ENCODE measurements at places on chromosomes 5 and 9. TPM values are rescaled to one million over a fixed set of nuclear protein-coding genes. Genes with fewer than 3 reads are reported as not detected.
A peak's percentile ranks its signal among the peaks of the same experiment; 100 is the strongest.

DNA sequence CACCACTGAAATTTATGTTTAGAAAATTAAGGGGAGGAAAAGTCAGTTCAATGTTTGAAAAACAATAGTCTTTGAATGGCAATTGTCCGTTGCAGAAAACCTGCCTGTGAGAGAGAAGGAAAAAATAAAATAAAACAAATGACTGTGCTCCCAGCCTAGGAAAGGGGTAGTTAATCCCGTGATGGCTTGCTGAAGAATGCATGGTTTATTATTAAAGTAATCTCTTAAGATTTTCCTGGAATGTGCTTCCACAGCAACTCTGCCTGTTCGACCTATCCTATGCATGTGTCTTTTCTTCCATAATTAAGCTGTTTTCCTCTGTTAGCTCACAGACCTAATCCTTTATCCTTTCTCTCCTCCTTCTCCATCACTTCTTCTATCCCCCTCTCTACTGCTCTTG is 2.4 kb upstream of the DAB2 start:
- DNase-seq: no peak

DNA sequence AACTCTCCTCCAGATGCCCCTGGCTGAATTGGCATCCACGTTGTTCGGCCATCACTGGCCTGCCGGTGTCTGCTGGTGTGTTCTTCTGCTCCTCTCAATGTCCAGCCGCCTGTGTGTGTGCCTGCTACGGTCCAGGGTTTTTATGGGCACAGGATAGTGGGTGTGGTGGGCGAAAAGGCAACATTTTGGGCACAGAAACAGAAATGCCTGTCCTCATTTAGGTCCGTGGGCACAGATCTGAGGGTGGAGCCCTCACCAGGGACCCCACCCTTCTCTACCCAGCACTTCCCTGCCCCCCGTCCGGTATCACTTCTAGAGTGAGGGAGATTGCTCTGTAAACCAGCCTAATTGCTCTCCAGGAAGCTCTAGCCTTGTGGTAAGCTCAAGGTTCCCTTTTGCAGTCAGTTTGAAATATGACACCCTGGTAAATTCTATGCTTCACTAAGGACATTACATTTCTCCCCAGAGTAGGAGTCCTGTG is 410.1 kb downstream of the MAT2B start:
- DNase-seq: peak; percentile 10

DNA sequence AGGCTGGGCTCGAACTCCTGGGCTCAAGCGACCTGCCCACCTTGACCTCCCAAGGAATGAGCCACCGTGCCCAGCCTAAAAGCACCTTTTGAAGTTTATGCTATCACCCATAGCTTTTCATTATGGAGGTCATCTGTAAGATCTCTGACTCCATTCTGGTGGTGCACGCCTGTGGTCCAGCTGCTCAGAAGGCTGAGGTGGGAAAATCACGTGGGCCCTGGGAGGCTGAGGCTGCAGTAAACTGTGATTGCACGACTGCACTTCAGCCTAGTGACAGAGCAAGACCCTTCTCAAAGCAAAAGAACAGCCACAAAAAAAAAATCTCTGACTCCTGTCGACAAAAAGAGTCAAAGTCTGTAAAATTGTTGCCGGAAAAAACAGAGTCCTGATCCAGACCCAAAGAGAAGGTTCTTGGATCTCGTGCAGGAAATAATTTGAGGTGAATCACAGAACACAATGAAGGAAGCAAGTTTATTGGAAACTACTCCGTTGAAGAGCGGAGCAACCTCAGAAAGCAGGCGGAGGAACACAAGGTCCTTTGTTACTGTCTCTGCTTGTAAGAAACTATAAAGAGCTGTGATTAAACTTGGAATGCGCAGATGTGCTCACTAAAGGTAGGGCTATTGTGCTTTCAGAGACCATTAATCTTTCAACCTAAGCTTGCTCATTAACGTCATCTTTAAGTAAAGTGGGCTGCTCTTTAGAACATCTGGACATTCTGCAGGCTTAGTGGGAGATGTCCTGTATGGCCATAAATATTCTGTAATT is 2.0 kb upstream of the HAUS6 start:
- peak; percentile 33 for DNase-seq

DNA sequence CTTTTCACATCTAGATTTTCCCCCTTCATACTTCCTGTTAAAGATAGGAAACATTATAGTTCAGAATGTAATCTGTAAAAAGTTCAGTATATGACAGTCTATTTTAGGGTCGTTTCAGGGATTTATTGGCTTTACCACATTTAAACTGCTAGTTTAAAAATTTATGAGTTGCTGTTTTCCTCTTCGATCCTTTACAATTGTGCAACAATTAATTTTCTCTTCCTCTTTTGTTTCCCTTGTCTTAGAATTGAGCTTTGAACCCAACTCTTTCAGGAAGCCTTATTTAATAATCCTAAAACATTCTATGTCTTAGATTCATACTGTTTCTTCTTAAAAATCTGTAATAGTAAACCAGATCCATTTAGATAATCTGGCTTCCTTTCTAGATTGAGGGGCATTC is 16.4 kb downstream of the ZSWIM6 start:
- no peak for DNase-seq

DNA sequence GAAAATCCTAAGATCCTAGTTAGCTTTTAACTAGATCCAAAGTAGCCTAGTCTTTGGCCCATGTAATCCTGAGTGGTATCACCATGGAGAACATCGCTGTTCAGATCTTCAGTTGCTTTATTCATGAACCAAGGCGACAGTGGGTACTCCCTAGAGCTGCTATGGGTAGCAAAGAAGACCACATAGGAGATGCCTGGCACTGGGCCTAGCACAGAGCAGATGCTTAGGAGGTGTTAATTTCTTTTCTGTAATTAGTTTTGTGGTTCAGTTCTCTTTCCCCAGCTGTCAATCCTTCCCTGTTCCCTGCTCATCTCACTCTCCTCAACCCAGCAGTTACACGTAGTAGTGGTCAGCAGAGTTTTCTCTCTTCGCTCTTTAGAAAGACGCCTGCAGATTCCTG is 9.3 kb downstream of the CAST start:
- no peak for DNase-seq

GRCh38 chr5:82319192-82319591 is 41.0 kb upstream of the RPS23 start:
- no peak for DNase-seq

DNA sequence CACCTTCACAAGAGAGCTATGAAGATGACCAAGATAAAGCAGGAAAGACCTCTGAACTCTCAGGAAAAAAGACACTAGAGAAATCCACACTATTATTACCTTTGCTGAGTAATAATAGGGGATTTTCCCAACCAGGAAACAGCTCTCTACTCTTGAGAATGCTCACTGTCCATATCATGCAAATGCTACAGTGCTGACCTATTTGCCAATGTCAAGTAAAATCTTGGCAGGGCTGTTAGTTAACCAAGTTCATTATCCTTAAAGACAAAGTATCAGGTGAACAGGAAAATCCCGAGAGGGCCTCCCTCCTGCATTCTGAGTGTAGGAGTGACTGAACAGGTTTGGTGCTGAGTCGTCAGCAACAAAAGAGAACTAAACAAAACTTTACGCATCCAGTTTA is 306.6 kb downstream of the ACTL7B start:
- no peak for DNase-seq

GRCh38 chr5:119417891-119418605 is 34.2 kb upstream of the HSD17B4 start:
- DNase-seq: no peak

GRCh38 chr5:87313216-87313615 is 45.5 kb downstream of the RASA1 start:
- no peak for DNase-seq

GRCh38 chr9:34575862-34576596 is 13.5 kb downstream of the CNTFR start:
- DNase-seq: no peak

DNA sequence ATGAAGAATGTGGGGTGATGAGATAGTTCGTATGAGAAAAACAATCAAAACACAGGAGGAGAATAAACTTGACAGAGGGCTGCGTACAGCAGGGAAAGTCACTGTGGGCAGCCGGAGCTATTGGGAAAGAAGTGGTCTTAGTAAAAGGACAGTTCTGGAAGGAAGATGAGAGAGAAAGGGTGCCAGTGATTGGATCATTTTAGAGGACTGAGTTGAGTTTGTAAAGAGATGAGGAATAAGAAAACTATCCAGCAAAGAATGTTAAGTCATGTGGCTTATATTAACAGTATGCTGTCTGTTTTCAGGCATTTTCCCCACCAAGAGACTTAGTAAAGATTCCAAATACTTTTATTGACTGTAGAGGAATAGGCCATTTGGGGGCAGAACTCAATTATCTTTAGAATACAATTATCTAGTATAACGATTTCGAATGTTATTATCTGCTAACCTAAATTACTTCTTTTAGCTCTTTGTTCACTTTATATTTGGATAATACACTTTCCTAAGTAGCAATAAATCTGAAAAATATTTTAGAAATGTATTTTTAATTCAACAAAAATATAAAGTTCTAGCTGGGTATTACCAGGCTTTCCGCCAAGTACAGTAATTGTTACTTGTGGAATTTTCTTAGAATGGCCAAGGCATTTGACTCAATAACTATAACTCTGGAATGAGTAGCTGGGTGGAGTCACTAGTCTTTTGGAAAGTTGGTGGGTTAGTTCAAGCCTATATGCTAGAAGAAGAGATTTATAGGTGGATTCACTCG is 15.5 kb upstream of the LOX start:
- DNase-seq: no peak

DNA sequence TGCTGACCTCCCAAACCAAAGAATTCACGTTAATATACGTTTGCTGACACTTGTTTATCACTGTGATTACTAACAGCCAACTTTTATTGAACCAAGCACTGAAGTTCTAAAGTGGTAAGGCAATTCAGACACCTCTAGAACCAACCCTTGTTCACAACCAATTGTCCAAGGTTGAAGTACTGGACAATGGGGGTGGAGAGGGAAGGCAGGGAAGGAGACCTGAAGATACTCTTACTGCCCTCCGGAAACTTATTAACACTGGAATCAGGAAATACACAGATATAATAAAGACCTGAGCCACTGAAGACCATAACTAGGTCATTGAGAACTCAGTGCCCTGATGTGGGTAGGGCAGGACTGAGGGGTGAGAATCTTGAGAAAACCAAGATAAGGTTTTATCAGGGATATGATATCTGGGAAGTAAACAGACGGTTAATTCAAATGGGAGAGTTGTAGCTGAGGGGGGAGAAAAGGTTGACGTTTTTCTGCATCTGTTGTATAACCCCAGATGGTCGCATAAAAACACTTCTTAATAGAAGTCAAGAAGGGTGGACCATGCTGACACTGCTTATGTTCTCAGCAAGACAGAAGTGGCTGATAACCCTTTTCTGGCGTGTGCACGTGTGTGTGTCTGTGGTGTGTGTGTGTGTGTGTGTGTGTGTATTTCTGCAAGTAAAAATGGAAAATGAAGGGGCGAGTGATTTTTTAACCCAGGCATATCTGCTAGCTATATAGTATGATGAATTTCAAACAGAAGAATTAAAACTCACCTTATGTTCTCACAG is 125.9 kb downstream of the LHFPL2 start:
- no peak for DNase-seq

GRCh38 chr5:75042522-75042921 is 9.8 kb downstream of the GCNT4 start:
- no peak for DNase-seq

GRCh38 chr5:67268231-67269021 is 71.8 kb upstream of the CD180 start:
- peak; percentile 85 for DNase-seq

SIGMAR1 gene
- polyA plus RNA-seq: 47.0 TPM

DNA sequence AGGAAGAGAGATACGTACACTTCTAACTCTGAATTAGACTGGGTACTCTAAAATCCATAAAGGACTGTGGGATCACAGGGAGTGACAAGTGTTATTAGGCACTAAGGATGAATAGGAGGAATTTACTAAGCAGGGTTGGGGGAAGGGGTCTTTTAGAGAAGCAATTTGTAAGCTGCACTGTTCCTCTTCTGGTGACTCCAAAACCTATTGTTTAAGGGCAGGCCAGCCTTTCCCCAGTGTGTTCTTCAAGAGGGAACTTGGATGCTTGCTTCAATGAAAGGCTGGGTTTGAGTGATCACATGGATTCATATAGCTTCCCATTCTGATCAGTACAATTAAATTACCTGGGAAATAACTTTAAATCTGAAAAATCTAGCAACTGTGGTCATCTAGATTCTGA is 71.8 kb downstream of the STX17 start:
- DNase-seq: no peak

DNA sequence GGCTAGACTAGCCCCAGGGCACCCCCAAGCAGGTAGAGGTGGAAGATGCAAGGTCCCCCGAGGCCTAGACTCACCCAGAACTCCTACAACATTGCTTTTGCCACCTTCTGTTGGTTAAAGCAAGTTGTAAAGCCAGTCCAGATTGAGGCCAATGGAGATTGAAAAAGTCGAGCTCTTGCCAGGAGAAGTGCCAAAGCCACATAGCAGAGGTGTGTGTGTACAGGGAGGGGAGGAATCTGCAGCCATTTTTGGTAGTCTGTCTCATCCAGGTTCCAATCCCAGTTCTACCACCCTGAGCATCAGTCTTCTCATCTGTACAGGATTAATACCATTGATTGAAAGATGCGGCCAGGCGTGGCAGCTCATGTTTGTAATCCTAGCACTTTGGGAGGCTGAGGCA is 12.3 kb upstream of the URM1 start:
- no peak for DNase-seq

TNFSF15 gene
- 3.5 TPM for polyA plus RNA-seq

SEMA6A gene
- polyA plus RNA-seq: 47.0 TPM

- DNase-seq: no peak
These were observed 21.7 kb upstream of the LCP2 start for GRCh38 chr5:170319301-170319700.

- DNase-seq: no peak
These were observed 75.9 kb downstream of the RAD23B start for GRCh38 chr9:107358986-107359385.

DBH gene
- 0.62 TPM for polyA plus RNA-seq

DNA sequence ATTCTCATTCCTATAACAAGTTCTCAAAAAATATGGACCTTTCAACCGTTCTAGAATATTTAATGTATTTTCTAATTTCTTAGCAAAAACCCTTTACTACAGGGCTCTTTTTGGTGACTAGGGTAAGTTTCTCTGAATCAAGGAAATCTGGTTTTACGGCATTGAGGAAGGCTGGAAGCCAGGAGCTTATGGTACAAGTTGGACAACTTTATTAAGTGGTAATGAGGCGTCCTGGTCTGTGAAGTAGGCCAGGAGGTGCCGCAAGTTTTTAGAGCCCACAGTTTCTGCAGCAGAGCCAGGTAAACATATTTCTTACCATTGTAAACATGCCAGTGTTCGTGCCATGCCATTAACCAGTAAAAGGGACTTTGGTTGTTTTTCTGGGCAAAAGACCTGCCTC is 14.6 kb upstream of the C1QTNF3 start:
- DNase-seq: no peak

- no peak for DNase-seq
These were observed 13.0 kb downstream of the SUB1 start for GRCh38 chr5:32598260-32598937.

DNA sequence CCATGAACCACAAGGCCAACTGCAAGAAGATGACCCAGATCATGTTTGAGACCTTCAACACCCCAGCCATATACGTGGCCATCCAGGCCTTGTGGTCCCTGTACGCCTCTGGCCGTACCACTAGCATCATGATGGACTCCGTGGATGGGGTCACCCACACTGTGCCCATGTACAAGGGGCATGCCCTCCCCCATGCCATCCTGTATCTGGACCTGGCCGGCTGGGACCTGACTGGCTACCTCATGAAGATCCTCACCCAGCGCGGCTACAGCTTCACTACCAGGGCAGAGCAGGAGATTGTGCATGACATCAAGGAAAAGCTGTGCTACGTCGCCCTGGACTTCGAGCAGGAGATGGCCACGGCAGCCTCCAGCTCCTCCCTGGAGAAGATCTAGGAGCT is 153.7 kb downstream of the CAVIN4 start:
- DNase-seq: no peak

SHC3 gene
- polyA plus RNA-seq: 2.5 TPM

HTR1A gene
- polyA plus RNA-seq: not detected
